A673 (cell line): ENCODE measurements at places on chromosomes 11 and 22. TPM values are rescaled to one million over a fixed set of nuclear protein-coding genes. Genes with fewer than 3 reads are reported as not detected.

- no peaks in the 10 kb centered on the region for H3K36me3 ChIP-seq
- no peaks in the 10 kb centered on the region for H3K27me3 ChIP-seq
- H3K4me1 ChIP-seq: peaks cover 8% of the 10 kb centered on the region
- no peak for DNase-seq
- peak overlapping the region; percentile 16 for H3K27ac ChIP-seq
- H3K4me3 ChIP-seq: no peak overlapping the region
These were observed 941.8 kb downstream of the BRD1 start for GRCh38 chr22:48885919-48886305.

GRCh38 chr22:46363611-46364321, 28.3 kb downstream of the TRMU start:
- no peak for DNase-seq
- H3K27ac ChIP-seq: no peak overlapping the region
- H3K4me3 ChIP-seq: no peak overlapping the region
- no peaks in the 10 kb centered on the region for H3K4me1 ChIP-seq
- H3K36me3 ChIP-seq: no peaks in the 10 kb centered on the region
- H3K27me3 ChIP-seq: no peaks in the 10 kb centered on the region

DNA sequence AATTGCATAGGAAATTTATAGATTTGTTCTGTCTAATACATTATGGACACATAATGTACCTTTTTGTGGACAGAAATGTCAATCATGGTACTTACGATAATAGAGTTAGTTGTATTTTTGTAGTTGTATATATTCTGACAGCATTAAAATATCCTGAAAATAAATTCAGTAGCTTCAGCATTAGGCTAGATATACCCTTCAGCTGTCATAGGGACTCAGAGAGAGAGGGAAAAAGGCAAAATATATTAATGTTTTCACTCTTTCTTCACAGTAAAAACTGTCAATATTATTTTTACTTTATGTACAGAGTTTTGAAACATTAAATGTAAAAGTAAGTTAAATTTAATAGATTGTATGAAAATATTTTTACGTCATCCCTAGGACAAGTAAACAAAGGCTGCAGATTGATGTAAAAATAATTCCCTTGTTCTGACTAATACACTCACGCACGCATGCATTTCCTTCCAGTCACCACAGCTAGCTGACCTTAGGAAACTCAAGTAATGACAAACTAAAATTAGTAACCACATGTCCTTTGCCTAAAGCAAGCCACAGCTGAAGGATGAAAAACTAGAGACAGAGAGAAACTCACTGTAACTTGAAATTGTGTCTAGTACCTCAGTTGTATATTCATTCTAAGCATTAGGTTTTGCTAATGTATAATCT, 104.7 kb upstream of the CARD18 start:
- peaks cover 10% of the 10 kb centered on the region for H3K4me1 ChIP-seq
- DNase-seq: peak; percentile 40
- no peak overlapping the region for H3K4me3 ChIP-seq
- no peaks in the 10 kb centered on the region for H3K36me3 ChIP-seq
- H3K27ac ChIP-seq: no peak overlapping the region

- no peaks in the 10 kb centered on the region for H3K36me3 ChIP-seq
- H3K4me1 ChIP-seq: peaks cover 19% of the 10 kb centered on the region
- DNase-seq: no peak
- H3K27ac ChIP-seq: peak overlapping the region; percentile 13
These were observed 36.2 kb downstream of the UVRAG start for GRCh38 chr11:75851203-75851602.

SLC25A18 gene
- total RNA-seq: 0.35 and 0.45 TPM in 2 replicates

SIPA1 gene
- total RNA-seq: 30.0 and 43.2 TPM in 2 replicates

DNA sequence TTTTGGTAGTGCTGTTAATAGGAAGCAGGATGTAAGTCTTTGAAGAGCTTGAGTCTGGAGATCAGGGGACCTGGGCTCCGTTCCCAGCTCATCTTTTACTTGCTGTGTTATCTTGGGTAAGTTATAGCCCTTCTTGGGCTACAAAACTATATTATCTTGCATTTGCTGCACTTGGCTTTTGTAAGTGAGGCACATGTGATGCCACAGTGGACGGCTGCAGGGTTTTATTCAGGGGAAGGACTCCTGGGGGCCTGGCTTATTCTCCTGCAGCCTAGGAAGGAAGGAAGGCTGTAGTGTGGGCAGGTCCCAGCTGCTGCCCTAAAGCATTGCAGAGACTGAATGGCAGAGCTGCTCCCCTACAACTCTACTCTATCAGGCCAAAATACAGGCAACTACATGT, 6.4 kb downstream of the CD82 start:
- no peak overlapping the region for H3K27ac ChIP-seq
- no peak for DNase-seq
- H3K36me3 ChIP-seq: no peaks in the 10 kb centered on the region
- no peak overlapping the region for H3K4me3 ChIP-seq
